ENCODE measurements at places on chromosomes 4 and X.

GRCh38 chr4:165700855-165701254 lies 172.2 kb upstream of the TLL1 start:
- DNase-seq: no peak

- no peak for DNase-seq
These were observed 46.7 kb downstream of the FSTL5 start for GRCh38 chr4:162117051-162117450.

GRCh38 chr4:109184491-109184961 lies 117.9 kb downstream of the COL25A1 start:
- DNase-seq: no peak

GRCh38 chr4:139664442-139664841 lies 1.2 kb upstream of the MGST2 start:
- no peak for DNase-seq

DNA sequence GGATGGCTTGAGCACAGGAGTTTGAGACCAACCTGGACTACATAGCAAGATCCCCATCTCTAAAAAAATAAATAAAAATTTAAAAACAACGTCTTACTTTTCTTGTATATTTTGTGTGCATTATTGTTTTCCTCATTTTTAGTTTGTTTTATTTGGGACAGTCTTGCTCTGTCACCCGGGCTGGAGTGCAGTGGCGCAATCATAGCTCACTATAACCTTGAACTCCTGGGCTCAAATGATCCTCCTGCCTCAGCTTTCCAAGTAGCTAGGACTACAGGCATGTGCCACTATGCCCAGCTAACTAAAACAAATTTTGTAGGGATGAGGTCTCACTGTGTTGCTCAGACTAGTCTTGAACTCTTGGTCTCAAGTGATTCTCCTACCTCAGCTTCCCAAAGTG lies 9.5 kb upstream of the SMIM14 start:
- no peak for DNase-seq

Data from stimulated activated CD8-positive, alpha-beta memory T cell treated with anti-CD3 and anti-CD28 coated beads, Interleukin-4, amount 100 ng/mL, for 1 hour (primary cell).